Activated CD4-positive, alpha-beta T cell treated with anti-CD3 and anti-CD28 coated beads, Interleukin-10, Interleukin-2, amounts not matched to agents 100 ng/mL and 50 ng/mL, durations not matched to agents 16 hours and 8 hours (primary cell): ENCODE measurements at places on chromosomes 12 and 14.
A peak's percentile ranks its signal among the peaks of the same experiment; 100 is the strongest.

DNA sequence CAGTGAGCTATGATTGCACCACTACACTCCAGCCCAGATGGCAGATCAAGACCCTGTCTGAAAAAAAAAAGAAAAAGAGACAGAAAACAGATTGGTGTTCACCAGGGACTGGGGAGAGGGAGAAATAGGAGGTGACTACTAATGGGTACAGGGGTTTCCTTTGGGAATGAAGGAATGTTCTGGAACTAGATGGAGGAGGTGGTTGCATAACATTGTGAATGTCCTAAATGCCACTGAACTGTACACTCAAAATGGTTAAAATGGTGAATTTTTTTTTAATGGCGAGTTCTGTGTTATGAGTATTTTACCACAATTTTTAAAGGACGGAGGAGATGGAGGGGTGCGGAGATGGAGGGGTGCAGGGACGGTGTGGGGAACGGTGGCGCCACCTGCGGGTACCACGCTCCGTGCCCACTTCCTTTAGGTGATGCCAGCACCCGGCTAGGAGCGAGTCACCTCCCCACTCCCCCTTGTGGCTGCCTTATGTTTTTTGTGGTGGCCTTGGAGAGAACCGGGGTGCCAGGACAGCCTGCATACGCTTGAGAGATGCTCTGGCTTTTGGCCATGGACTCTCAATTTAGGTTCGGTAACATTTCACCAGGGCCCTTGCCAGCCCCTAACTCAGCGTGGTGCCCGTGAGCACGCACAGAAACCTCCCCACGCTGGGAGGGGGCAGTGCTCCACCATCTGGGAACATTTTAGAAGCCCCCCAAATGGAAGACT, 16.1 kb downstream of the UBC start:
- DNase-seq = peak; percentile 91

- no peak for DNase-seq
Measured at GRCh38 chr12:115818973-115819372, 458.5 kb downstream of the MED13L start.

DNA sequence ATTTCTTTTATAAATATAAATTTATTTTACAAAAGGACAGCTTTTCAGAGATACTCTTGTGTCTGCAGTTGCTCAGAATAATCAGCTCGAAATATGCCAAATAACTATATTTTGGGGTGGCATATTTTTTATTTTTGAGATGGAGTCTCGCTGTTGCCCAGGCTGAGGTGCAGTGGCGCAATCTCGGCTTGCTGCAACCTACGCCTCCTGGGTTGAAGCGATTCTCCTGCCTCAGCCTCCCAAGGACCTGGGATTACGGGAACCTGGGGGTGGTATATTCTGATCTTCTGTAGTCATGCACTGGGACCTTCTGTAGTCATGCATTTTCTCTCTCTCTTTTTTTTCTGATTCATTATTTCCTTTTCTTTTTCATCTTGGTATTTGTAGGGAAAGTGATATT, 135.0 kb upstream of the AMIGO2 start:
- DNase-seq = peak; percentile 50

- no peak for DNase-seq
Measured at GRCh38 chr14:68377459-68377858, 415.4 kb downstream of the ZFP36L1 start.

DNA sequence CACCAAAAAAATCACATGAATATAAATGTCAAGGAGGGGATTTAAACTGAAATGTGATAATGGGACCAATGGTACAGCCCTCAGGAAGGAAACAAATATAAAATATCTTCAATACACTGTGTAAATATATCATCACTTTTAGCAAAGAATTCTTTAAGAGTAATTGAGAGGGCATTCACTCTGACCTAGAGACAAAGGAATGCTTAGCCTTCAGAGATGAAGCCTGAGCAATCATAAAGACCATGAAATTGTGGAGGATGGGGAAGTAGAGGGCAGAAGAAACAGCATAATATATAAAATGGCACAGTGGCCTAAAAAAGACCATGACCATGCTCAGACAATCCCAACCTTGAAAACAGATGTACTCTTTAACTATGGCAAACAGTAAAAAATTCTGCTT, 20.4 kb downstream of the YAF2 start:
- no peak for DNase-seq

DNA sequence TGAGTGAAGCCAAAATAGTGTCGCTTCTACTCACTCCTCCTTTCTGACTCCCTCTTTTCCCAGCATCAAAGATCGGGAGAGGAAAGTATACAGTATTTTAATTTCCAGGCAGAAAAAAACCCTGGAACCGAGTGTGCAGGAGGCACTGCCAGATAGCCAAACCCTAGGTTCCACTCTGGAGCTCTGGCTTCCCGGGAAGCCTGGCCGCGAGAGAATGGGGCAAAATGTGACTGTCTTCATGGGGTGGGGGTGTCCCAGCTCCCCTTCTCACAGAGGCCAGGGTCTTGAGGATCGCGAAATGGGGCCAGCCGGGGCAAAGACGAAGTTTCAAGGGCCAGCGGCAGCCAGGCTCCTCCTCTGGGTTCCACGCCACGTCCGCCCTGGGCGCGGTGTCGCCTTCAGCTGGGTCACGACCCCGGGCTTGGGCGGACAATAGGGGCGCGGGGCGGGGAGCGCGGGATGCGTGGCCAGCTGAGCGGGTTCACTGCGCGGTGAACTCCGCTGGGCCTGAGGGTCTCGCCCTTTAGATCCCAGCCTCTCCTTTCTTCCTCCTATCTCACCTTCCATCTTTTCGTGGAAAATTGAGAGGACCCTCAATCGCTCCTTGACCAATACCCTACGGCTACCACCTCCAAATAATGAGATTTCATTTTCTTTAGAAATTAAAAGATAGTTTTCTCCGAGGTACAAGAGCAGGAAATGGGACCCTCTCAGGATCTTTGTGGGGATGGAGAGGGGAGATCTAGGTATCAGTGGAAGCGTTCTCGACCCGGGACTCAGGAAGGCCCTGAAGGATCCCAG, 6.7 kb downstream of the HOXC4 start:
- no peak for DNase-seq

DNA sequence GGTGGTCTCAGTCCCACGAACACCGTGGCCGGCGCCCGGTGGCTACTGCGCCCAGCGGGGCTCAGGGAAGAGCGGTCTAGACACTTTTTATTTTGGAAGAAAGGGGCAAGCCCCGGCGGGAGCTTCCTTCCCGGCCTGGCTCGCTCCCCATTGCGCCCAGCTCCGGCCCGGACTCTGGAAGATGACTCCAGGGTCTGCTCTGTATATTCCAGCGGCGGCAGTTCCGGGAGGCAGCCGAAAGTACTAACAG, 225.1 kb upstream of the CRY1 start:
- DNase-seq = no peak

DNA sequence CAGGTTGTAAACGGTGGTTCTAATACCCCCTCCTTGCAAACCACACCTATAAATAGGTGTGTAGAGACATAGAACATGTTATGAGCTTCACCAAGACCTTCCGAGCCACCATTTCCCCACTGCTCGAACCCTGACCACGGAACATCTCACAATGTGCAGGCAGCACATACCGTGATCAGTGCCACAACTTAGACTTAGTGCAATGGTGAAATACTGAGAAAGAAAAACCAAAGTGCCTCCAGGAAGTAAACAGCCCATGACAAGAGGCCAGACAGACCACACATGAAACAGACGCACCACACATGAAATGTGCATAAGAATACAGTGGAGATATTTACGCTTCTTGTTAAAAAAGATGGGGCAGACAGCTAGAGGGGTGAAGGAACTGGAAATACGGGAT, 166.9 kb upstream of the CCND2 start:
- DNase-seq = peak; percentile 71

DNA sequence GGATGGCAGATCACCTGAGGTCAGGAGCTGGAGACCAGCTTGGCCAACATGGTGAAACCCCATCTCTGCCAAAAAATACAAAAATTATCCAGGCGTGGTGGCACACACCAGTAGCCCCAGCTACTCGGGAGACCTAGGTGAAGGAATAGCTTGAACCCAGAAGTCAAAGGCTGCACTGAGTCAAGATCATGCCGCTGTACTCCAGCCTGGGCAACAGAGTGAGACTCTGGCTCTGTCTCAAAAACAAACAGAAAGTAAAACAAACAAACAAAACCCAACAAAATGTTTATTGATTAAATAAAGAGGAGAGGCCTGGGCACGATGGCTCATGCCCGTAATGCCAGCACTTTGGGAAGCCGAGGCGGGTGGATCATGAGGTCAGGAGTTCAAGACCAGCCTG, 5.5 kb downstream of the ZCCHC8 start:
- DNase-seq = no peak

- no peak for DNase-seq
Measured at GRCh38 chr12:97748298-97748697, 285.7 kb downstream of the RMST start.

DNA sequence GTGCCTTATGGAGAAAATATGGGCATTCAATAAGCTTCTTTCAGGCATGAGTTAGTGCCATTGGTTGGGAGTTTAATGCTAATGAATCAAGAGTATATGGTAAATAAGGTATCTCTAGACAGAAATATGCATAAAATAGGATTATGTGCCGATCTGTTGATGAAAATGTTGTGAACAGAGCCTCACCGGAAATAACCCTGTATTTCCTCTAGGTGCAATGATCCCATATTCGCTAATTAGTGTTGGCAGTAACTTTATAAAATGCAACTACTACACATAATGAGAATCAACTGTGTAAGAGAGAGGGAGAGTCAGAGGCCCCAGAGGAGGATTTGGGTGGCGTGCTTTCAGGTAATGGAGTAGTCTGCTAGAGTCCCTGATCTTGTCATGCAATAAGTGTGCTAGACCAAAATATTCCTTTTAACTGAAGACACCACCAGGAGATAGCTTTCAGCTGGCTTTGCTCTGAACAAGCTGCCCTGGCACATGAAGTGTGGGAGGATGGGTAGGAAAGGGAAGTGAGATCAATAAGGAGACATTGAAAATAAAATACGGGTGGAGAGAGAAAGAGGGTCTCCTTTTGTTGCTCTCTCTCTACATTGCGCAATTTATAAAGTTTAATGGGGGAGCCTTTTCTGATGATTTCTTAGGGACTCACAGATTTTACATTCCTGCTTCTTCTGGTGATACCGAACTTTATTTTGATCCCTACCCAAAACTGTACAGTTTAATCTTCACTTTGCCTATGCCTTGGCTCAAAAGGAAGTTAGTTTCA, 68.6 kb upstream of the PLXNC1 start:
- no peak for DNase-seq

GRCh38 chr14:25118671-25119070, 68.7 kb upstream of the STXBP6 start:
- DNase-seq = no peak

GRCh38 chr14:104936361-104937155, 11.9 kb downstream of the PLD4 start:
- DNase-seq = no peak

- no peak for DNase-seq
Measured at GRCh38 chr12:25248732-25249131, 2.0 kb downstream of the KRAS start.

- DNase-seq = no peak
Measured at GRCh38 chr12:307406-307805, 44.8 kb upstream of the SLC6A13 start.

DNA sequence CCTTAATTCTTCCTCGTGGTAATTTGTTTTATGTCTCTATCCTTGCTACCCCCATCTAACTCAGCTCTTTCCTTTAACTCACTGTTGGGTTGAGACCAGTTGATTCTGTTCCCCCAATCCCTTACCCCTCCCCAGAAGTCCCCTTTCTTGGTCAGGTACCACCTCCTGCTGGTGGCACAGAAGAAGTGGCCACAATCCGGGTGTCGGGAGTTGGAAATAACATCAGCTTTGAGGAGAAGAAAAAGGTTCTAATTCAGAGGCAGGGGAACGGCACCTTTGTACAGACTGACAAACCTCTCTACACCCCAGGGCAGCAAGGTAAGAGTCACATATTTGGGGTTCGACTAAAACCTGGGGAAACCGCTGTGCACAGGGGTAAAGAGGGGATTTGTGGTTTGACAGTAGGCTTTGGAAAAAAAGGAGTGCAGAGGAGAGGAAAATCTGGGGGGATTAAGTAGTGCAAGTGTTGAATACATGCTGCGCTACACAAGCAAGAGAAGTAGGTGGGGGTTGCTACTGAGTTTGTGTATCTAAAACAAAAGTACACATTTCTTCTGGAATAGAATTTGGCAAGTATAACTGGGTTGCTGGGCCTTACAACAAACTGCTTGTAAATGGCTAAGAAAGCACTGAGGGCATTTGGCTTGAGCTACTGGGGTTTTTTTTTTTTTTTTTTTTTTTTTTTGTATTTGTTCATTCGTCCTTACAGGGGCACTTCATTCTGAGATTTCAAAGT, 1.3 kb downstream of the A2ML1 start:
- DNase-seq = no peak

GRCh38 chr12:26120561-26121274, 4.1 kb downstream of the BHLHE41 start:
- DNase-seq = no peak

DNA sequence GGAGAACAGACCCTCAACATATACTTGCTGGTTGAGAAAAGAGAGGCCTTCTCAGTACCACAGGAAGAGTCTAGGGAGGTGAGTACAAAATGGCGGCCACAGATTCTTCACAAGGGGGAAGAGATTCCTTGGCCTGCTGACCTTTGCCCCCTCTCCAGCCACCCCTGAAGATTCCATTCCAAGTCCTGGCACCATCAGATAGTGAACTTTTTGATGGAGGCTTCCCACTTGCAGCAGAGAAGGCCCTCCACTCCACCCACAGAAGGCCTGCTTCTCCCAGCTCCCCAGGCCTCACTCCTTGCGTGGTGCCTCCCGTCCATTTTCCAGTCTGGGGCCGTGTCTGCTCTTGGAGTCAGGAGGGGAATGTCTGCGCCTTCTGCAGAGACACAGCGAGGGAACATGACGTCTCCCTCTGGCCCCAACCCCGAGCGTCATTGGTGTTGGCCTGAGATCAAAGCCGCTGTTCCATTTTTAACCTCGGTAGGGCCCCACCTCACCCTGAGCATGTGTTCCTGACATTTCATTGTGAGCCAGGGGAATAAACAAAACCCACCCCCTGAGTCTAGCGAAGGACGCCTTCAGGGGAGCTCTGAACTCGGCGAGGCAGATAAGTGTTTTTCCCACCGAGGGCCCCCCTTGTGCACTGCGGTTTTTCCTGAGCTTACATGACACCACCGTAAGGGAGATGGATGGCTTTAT, 268.7 kb upstream of the TBX3 start:
- DNase-seq = no peak

DNA sequence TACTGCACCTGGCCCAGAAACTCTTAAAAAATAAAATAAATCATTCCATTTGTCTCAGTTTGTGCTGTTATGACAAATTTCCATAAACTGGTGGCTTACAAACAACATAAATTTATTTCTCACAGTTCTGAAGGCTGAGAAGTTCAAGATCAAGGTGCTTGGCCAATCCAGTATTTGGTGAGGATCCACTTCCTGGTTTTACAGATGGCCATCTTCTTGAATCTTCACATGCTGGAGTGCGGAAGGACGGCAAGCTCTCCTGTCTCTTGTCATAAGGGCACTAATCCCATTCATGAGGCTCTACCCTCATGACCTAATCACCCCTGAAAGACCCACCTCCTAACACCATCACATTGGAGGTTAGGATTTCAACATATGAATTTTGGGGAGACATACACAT, 29.9 kb upstream of the MYBPC1 start:
- DNase-seq = no peak

DNA sequence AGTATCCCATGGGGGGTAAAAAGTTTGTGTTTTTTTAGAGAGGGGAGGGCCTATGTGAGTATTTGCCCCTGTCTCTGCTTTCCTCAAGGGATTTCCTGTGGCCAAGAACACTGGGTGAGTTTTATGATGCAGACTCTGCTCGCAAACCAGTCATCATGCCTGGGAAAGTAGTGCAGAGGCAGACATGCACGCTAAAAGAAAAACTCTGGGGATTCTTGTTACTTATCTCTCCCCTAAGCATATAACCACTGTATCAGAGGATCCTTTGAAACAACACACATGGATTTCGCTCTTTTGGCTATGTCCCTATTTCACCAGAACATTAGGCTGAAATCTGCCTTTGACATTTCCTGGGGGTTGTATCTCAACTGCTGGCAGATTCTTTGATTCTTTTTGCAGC, 1845.8 kb upstream of the SEL1L start:
- DNase-seq = no peak
